ENCODE measurements at places on chromosomes 3 and 15.
A peak's percentile ranks its signal among the peaks of the same experiment; 100 is the strongest.

DNA sequence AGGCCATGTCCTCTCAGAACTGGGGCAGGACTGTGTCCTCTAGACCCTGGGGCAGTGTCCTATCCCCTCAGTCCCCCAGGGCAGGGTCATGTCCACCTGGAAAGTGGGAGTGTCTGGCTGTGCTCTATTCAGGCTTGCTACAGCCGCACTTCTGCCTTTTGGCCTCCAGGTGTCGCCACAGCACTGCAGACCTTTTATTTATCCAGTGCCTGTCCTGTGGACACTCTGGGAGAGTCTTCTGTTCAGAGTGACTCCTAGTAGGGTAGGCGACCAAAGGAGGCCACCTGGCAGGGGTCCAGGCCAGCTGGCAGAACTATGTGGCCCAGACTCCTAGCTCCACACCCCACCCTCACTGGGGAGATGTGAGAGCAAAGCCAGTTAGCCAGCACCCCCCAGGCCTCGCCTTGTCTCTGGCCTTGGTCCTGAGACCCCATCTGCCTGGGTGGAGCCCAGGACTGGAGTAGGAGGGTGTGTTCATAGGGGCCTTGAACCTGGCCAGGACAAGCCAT is 3.9 kb downstream of the TMIE start:
- DNase-seq, result peak; percentile 83

- no peak for DNase-seq
These were observed 23.0 kb downstream of the GSK3B start for GRCh38 chr3:120071259-120071658.

- DNase-seq, result no peak
These were observed 14.5 kb upstream of the RNU6-1 start for GRCh38 chr15:67854358-67854757.

DNA sequence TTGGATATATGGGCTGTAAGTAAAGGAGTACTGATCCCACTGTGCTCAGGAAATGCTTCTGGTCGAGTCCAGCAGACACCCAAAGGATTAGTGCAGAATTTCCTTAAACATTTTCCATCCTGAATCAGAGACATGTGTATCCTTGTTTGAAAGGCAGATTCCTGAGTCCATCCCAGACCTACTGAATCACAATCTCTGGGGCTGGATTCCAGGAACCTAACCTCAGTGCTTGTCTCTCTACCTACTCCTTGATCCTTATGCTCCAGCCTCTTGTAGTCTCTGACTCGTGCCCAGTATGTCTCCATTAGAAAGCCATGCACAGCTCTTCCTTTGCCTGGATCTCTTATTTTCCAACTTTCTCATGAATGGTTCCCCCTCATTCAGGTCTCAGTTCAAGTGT is 585.8 kb downstream of the NLGN1 start:
- no peak for DNase-seq

DNA sequence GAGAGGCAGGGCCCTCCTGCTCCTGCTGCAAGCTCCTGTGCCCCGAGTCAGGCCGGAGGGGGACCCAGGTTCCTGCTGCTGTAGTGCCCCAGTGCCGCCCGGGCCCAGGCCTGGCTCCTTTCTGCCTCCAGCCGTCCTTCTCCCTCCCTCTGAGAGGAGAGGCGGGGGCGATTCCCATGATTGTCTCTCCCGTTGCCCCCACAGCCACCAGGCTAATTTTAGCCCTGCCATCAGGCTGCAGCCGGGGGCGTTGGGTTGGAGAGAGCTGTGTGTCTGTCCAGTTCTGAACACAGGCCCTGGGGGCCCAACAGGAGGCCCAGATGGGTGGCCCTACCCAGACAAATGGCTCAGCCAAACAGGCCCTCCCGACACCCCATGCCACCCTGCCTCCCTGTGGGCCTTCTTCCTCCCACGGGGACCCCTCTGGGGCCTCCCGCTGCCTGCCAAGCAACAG is 214.8 kb downstream of the TBC1D2B start:
- DNase-seq, result peak; percentile 15

GRCh38 chr3:17140670-17141505 is 256.1 kb downstream of the PLCL2 start:
- peak; percentile 50 for DNase-seq

DNA sequence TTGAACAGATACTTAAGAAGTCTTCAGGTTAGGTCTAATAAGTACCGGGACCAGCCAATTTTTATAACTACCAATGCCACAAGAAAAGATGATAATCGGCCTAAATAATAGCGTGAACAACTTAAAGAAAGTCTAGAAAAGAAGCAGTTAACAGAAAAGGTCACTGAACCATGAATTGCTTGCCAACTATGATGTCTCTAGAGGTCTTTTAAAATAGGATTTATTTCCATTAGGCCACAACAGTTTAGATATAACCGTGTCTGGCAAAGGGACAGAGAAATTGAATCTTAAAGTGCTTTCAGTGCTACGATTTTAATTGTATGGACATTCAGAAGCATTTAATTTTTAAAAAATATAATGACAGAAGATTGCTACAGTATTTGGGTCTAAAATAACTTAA is 1070.4 kb downstream of the ROBO1 start:
- no peak for DNase-seq

- no peak for DNase-seq
These were observed 16.7 kb upstream of the ZMAT3 start for GRCh38 chr3:179088306-179088705.

- no peak for DNase-seq
These were observed 76.2 kb downstream of the NR2F2 start for GRCh38 chr15:96406701-96407100.

GRCh38 chr3:380801-381200 is 184.2 kb downstream of the CHL1 start:
- DNase-seq, result no peak

DNA sequence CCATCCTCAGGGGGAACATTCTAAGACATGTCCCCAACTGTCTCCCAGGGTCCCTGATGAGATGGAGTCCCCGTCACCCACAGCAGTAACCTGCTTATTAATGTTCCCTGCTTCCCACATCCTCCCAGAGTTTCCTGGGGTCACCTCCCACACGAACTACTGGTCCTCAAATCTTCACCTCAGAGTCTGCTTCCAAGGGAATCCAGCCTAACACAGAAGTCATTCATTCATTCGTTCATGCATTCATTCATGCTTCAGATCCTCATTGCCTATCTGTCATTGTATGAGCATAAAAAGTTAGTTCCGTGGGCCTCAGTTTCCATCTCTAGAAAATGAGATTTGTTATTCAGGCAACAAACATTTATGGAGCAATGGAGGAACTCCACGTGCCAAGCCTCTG is 516.2 kb downstream of the SHQ1 start:
- DNase-seq, result no peak

DNA sequence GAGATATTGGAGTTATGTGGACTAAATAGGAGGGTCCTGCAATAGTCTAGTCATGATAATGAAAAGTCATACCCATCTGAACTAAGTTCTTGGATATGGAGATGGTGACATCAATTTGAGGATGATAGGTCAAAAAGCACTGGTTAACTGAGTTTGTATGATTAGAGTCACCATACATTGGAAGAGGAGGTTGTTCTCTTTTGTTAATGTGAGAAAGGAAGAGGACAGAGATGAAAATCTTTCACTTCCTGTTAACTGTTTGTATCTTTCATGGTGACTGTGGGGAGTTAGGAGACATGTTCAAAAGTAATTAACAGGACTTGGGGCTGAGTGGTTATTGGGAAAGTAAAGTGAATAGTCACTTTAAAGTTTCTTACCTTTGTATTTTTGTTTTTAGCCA is 11.1 kb downstream of the TMEM62 start:
- DNase-seq, result no peak

DNA sequence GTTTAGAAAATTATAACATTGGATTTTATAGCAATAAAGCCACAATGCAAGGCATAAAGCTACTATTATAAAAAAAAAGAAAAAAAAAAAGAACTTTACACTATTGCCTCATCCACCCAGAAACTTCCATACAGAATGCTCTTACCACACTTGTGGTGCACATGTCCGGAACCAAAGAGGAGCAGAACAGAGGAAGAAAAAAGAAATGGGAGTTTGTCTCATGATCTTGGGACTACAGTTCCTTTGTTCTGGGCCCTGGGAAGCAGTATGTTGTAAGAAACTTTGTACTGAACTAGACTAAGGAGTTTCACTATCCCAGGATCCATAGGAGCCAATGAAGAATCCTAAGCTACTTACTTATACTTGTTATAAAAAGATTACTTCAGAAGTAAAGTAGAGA is 36.1 kb downstream of the FMN1 start:
- no peak for DNase-seq

DNA sequence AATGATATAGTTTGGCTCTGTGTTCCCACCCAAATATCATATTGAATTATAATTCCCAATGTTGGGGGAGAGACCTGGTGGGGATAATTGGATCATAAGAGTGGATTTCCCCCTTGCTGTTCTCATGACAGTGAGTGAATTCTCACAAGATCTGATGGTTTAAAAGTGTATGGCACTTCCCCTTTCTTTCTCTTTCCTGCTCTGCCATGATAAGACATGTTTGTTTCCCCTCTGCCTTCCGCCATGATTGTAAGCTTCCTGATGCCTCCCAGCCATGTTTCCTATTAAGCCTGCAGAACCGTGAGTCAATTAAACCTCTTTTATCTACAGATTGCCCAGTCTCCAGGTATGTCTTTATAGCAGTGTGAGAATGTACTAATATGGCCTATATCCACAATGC is 126.7 kb upstream of the GMNC start:
- DNase-seq, result no peak

- no peak for DNase-seq
These were observed 37.9 kb downstream of the CMTM8 start for GRCh38 chr3:32276279-32276841.

DNA sequence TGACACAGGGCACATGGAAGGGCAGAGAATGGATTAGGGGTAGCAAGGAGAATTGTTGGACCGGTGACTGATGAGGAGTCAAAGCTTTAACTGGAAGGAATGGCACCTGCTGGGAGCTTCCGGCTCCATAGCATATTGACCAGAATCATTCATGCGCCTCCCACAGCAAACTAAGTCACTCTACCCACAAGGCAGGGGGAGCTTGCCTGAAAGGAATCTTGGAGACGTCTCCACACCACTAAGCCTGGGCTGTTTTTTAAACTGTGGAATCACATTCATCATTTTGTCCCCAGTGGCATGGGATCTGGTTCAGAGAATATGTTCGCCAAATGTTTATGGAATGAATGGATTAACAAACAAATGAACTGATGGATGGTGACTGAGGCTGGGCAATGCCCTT is 57.0 kb upstream of the ITGA11 start:
- no peak for DNase-seq

GRCh38 chr3:122615303-122615702 is 37.9 kb downstream of the PARP15 start:
- DNase-seq, result no peak

- DNase-seq, result peak; percentile 58
These were observed 29.3 kb downstream of the CCNL1 start for GRCh38 chr3:157130467-157131251.

GRCh38 chr15:52121006-52121405 is 8.4 kb upstream of the BCL2L10 start:
- DNase-seq, result no peak

- no peak for DNase-seq
These were observed 714 bp downstream of the ECT2 start for GRCh38 chr3:172751175-172751704.

DNA sequence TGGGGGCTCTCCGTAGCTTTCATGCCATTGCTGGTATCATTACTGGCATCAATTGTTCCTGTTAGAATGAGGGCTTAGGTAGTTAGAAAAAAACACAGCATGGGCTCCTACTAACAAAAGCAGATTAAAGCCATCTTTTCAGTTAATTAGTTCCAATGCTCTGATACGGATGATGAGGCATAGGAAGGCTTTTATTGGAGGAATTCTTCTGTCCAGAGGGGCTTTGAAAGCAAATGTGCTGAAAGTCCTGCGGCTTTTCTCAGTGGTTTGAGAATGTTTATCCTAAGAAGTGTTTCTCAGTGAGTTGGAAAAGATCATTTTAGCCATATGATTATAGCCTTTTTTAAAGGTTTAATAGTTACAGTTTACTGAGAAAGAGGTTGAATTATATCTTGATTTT is 198.5 kb downstream of the THSD4 start:
- no peak for DNase-seq

DNA sequence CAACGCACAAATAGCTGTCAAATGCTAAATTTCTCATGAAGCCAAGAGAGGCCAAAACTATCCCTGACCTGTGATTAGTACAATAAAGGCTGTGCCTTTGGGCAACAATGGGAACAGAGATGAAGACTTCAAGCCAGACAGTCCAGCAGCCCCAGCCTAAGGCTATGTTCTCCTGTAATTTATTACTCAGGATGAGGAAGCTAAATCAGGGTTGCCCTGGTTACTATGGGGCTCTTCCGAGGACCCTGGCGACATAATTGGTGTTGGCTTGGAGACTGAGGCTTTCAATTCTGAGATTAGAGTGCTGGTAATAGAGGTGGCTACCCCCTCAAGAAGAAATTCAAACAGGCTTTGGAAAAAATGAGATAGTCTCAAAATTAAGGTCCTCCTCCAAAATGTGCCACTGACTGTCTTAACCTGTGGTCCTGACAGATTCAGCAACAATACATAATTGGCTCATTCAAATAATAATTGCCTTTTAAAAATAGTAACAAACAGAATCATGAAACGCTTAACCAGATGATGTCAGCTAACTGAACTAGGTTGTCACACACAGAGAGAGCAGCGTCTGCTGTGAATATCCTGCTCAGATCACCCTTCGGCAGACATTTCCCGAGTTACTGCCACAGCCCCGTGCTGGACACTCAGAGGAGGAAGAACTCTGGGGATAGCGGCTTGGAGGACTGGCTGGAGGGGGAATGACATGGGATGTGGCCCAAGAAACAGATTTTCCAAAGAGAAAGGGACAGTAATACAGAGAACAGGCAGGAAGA is 43.0 kb downstream of the NSMCE3 start:
- no peak for DNase-seq

- DNase-seq, result no peak
These were observed 6.8 kb downstream of the MESD start for GRCh38 chr15:80982839-80983238.

DNA sequence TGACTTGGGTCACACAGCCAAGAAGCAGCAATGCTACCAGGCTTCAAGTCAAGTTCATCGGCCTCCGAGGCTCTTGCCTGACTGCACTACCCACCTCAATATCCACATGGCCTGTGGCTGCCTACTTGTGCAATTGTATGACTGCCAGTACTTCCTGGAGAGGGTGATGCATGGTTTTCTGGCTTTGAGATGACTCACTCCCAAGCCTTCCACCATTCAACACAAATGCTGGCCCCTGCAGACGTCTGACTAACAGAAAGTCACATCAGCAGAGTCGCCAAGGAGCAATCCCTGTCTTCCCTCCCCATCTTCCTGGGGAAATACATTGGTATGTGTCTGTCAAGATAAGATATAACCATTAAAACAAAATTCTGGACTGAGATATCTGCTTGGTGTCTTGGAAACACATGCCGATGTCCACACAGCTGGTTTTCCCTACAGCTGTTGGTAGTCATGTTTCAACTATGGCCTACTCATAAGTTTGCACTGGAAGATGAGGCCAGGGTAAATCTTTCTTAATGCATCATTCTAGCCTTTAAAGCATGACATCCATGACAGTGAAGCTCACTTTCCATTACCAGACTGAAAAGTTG is 79.6 kb upstream of the SPATA12 start:
- DNase-seq, result no peak

- DNase-seq, result no peak
These were observed 293.1 kb downstream of the NLGN1 start for GRCh38 chr3:173690542-173691180.

- DNase-seq, result no peak
These were observed 354.6 kb downstream of the GAP43 start for GRCh38 chr3:115977866-115978265.

GRCh38 chr3:161500068-161500796 is 3.6 kb downstream of the OTOL1 start:
- no peak for DNase-seq
